Fibroblast of skin of left quadriceps (primary cell): ENCODE measurements at places on chromosomes 12 and 14.
A peak's percentile ranks its signal among the peaks of the same experiment; 100 is the strongest.

DNA sequence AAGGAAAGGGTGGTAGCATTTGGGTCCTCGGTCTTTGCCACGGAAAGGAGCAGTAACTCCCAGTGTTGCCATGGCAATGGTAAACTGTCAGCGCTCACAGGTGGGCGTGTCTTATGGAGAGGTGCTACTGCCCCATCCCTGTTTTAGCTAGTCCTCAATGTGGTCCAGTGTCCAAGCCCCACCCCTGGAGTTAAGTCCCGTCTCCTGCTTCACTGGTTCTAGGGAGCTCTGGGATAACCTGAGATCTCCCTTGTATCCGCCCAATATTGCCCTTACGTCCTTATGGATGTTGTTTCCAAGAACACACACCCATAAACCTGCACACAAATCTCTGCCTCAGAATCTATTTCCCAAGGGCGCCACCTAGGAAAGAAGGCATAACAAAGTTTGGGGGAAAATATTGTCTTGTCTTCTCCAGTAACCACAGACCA is 64.2 kb downstream of the SPRING1 start:
- no peak for DNase-seq

DNA sequence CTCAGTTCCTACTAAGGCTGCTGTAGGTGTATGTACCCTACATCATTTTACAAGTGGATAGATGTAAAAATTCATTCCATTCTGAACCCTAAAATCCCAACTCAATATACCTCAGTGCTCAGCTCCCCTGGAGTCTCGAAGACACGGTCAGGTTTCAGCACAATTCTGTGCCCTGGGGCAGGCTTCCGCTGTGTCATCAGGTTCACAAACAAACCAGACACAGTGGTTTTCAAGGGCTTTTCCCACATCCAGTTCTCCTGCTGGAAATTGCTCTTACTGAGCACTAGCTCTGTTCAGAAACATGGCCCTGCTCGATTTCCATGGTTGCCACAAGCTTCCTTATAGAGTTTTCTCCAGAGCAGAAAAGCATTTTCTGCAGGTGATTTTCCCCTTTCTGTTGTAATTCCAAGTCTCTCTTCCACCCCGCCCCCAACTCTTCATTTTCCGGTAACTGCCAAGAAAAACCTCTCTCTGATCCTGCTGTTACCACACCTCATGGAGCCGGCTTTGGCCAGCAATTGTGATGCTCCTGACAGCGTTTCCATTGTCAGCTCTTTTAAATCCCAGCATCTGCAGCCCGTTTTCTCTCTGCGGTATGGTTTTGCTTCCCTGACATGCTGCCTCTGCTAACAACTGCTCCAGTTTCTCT is 483.0 kb upstream of the CCDC196 start:
- no peak for DNase-seq

DNA sequence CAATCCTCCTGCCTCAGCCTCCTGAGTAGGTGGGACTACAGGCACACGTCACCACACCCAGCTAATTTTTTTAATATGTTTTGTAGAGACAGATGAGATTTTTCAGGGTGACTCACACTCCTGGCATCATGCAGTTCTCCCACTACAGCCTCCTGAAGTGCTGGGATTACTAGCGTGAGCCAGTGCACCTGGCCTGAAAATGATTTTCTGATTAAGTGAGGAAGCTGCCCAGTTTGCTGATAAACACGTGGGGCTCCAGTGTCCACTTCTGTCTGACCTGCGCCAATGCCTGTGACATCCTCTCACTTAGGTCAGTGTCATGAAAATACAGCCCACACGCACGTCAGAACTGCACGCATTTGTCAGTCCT is 37.0 kb upstream of the SFSWAP start:
- no peak for DNase-seq

GRCh38 chr14:79077096-79077495 is 906.9 kb downstream of the NRXN3 start:
- no peak for DNase-seq

DNA sequence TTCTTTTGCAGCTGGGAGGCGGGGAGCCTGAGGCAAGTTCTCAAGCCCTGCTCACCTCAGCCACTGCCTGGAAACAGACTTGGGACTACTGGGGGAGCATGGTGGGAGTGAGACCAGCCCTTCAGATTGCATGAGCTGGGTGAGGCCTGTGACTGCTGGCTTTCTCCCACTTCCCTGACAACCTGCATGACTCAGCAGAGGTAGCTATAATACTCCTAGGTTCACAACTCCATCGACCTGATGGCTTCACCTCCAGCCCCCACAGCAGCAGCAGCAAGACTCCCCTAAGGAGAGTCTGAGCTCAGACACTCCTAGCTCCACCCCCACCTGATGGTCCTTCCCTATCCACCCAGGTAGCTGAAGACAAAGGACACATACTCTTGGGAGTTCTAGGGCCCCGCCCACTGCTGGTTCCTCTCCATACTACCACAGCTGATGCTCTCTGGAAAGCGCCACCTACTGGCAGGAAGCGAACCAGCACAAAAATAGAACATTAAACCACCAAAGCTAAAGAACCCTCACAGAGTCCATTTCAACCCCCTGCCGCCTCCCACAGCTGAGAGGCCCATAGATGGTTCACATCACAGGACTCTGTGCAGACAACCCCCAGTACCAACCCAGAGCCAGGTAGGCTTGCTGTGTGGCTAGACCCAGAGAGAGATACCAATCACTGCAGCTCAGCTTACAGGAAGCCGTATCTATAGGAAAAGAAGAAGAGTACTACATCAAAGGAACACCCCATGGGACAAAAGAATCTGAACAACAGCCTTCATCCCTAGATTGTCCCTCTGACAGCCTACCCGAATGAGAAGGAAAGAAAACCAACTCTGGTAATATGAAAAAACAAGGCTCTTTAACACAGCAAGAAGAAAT is 68.7 kb downstream of the RPAP3 start:
- DNase-seq = no peak

GRCh38 chr14:92259613-92260357 is 63.2 kb upstream of the SLC24A4 start:
- DNase-seq = no peak

DNA sequence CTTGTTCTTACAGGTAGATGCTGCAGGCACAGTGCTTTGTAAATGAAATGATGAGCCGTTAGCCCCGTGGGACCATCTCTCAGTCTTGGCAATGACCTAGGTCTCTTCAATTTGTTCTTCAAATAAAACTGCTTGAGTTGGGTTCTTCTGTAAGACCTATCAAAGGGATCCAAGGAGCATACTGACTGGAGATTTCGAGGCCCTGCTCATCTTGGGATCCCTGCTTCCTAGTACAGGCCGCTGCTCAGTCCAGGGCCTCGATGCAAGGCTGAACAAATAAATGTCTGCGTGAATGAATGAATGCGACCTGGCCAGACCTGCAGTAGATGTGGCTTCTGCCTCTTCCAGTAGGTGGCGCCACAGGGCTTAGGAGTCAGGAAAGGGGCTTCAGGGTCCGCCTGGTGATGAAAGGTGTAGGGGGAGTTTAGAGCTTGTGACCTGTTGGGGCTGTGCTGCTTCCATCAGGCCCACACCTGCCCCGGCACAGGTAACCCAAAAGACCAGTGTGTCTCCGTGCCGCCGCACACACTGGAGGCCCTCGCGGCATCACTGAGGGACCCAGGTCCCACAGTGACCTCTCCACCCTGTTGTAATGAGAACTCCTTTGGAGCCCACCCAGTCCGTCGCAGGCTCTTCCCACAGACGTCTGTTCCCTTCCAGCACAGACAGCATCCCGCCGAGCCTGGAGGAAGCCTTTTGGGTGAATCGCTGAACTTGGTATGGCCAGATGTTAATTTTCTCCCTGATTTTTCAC is 4.4 kb downstream of the CACNA1C start:
- DNase-seq = peak; percentile 38

DNA sequence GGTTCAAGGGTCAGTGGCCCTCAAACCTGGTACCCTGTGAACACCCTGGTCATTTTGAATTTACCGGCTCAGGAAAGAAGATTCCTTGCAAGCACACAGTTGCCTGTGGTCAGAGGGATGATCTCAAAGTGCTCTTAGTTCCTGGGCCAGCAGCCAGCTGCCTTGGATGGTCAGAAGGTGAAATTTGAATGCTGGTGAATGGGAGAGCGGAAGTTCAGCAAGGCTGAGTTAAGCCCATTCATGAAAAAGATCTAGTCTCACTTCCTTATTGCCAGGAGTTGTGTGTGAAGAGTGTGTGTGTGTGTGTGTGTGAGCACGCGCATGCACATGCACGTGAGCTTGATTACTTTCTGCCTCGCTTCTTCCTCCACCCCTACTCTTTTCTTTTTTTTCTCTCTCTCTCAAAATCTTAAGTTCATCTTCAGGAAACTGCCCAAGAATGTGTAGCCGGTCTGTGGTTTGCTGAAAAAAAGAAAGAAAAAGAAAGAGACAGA is 155.5 kb upstream of the CCND2 start:
- DNase-seq = no peak

DNA sequence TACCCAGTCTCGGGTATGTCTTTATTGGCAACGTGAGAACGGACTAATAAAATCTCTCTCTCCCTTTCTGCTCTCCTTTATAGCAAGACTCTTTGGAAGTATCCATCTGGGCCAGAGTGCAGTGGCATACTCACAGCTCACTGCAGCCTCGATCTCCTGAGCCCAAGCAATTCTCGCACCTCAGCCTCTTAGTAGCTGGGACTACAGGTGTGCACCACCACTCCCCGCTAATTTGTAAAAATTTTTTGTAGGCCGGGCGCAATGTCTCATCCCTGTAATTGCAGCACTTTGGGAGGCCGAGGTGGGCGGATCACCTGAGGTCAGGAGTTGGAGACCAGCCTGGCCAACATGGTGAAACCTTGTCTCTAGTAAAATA is 33.2 kb upstream of the PPP2R5C start:
- DNase-seq = no peak

- no peak for DNase-seq
Measured at GRCh38 chr12:1918884-1919236, 408 bp upstream of the CACNA2D4 start.

- DNase-seq = no peak
Measured at GRCh38 chr14:63938198-63939005, 85.6 kb downstream of the SYNE2 start.

DNA sequence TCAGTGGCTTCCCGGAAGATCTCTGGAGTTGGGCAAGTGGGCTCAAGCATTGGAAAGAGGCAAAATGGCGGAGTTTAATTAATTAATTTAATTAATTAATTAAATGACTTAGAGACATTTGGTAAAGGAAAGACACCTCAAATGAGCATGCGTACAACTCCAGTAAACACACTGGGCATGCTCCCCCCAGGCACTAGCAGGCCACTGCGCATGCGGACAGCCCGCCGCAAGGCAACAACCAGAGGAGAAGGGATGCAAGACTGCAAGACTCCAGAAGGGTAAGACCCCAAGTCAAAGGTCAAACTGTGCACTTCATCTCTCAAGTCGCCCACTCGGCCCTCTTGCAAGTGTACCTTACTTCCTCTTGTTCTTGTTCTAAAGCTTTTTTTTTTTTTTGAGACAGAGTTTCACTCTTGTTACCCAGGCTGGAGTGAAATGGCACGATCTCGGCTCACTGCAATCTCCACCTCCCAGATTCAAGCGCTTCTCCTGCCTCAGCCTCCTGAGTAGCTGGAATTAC is 57.8 kb upstream of the PSMC1 start:
- DNase-seq = no peak

GRCh38 chr14:93772263-93772662 is 16.0 kb downstream of the PRIMA1 start:
- DNase-seq = no peak

DNA sequence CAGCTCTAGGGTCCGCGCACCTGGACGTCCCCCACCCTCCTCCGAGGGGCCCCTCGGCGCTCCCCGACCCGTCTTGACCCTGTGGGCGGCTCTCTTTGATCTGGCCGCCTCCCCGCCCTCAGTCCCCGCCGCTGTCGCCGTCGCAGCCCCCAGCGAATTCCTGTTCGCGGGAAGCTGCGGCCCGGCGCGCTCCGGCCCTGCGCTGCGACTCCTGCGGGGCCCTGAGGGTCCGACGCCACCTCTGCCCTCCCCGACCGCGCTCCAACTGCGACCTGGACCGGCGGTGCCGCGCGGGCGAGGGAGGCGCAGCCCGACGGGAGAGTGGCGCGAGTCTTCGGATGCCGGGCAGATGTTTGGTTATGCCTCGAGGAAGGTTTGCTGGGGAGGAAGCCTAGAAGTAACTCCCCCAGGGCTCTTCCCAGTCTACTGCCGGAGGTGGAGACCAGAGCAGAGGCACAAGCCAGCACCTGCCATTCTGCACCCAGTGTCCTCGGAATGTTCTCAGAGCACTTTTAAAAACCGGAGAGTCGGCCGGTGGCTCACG is 440 bp upstream of the ISM2 start:
- DNase-seq = no peak

DNA sequence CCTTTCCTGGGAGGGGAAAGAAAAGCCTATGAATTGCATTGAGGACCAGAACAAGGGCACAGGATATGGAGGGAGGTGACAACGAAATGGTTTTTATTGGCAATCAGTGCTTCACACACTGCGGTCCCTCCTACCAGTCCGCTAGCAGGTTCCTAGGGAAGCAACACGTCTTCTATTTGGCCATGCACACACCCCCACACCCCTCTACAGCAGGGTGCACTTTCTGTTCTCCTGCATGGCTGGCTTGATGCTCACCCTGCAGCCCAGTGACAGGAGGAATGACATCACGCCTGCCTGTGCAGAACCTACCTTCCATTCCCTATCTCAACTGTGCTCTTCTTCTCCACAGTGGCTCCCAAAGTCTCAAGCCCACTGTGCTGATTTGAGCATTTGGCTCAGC is 57.9 kb downstream of the TTC9 start:
- no peak for DNase-seq

DNA sequence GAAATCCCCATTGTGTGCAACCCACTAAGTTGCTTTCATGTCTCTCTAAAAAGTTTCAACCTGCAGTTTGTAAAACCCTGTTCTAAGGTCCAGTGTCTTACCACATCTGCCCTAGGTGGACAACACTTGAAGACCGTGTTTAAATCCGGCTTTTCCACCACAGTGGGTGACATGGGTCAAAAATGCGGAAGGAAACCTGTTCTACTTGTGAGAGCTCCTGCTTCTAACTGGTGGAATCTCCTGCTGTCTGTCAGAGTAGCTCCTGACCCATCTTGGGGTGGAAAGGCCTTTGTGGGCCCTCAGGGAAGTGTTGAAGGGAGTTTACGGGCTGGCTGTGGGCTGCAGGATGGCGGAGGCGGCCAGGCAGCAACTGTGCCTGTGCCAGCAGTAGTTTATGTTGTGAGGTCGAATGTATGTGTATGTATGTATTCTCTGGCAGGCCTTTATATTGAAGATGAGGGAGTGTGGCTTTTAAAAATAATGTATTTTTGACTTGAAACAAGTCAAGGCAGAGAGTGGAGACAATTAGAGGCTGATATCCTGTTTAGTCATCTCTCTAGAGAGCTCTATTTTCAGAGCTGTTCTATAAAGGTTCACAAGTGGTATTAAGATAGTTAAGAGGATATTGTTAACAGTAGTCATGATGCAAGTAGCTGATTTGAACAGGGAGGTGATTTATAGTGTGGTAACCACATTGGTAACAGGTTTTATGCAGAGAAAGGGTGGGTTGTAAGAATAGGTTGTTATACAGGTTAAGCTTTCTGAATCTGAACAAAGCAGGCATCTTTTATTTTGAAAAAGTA is 67.0 kb downstream of the PRKCH start:
- peak; percentile 19 for DNase-seq
